ENCODE measurements at places on chromosomes 2 and 18.

DNA sequence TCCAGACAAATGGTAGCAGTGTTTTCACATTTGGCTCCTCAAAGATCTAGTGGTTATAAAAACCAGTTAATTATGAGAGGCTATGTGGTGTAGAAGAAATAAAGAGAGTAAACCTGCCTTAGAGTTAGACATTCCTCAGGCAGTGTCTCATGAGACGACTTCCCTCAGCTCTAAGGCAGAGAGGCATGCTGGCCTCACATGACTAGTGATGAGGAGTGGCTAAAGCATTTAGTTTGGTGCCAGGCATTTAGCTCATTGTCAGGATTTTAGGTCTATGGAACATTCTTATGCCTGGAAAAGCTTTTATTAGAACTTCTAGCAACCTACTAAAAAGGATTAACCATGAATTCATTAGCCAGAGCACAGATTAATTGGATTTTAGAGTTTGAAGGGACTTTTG, 90.3 kb downstream of the RPRM start:
- no peak for DNase-seq

GRCh38 chr2:127006962-127007361, 100.0 kb downstream of the BIN1 start:
- DNase-seq: no peak

DNA sequence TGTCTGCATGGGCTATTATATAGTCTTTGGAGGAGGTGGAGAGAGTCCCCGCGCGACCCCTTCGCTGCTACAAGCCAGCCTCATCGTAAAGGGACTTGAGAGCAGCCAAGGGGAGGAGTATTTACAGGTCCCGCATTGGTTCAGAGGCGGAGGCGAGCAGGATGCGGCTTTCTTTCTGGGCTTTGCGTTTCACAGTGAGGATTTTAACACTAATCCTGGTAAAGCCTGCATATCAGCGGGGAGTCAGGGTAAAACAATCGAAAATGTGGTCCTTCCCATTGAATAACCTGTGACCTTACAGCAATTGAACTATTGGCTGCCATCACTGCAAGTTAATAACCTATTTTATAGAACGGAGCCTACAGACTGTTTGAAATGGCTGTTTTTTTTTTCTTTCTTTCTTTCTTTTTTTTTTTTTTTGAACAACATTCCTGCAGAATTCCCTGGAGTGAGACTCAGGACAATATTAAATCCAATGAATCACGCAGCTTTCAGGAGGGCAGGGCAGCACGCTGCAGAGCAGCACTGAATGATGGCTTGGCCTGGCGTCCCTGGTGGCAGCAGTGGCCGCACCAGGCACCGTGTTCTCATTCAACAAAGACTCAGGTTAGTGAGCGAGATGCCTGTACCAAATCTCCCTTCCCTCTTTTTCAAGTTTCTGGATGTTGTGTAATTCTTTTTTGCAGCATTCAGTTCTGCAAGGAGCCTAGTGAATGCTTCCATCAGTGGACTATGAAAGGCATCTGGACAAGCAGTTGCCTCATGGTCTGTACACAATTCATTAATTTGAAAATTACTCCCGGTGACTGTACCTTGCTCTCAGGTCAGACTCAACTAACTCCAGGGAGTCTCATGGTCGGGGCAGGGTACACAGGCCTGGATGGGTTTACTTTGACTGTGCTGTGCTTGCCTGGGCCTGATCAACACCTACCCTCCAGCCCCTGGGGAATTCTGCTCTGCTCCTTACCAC, 19.8 kb downstream of the SMIM21 start:
- DNase-seq: peak; percentile 5

DNA sequence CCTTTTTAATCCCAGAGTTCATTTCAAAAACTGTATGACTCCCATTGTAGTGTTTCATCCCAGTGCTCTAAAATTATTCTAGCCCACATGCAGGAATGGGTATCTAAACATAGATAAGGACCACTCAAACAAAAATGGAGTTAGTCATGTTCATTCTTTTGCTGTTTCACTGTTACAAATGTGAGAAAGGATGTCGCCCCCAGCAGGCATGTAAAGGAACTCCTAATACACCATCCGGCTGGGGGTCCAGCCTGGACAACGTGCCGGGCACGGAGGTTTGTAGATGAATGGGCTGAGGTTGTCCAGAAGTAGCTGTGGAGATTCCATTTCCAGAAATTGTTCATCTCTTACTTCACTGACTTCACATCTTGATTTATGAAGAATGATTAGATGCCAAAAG, 101.9 kb upstream of the RAB12 start:
- no peak for DNase-seq

DNA sequence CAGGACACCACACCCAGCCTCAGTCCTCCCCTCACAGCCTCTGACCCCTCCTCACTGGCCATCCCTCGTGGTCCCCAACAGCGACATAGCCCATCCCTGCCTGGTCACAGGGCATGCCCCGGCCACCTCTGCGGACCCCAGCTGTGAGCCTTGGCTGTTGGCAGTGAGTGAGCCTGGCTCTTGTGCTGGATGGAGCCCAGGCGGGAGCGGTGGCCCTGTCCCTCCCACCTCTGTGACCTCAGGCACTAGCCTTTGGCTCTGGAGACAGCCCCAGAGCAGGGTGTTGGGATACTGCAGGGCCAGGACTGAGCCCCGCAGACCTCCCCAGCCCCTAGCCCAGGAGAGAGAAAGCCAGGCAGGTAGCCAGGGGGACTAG, 7.9 kb downstream of the DES start:
- no peak for DNase-seq

- no peak for DNase-seq
These were observed 49.4 kb downstream of the SLC66A2 start for GRCh38 chr18:79902075-79902474.

DNA sequence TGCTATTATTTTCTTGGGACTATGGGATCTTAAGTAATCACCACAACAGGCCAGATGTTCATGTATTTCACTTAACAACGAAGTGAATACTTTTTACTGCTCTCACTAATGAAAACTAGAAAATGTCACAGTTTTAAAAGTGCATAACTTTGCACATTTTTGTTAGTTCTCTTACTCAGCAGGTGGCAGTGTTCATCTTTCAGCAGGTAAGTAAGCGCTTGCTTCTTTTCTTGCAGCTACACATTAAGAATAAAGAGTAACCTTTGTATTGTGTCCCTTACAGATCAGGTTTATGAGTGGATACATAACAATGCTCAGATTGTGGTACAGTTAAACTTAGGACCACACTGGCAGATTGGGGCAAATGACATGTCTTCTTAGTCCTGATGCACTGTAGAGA, 61.0 kb downstream of the DAW1 start:
- no peak for DNase-seq

DNA sequence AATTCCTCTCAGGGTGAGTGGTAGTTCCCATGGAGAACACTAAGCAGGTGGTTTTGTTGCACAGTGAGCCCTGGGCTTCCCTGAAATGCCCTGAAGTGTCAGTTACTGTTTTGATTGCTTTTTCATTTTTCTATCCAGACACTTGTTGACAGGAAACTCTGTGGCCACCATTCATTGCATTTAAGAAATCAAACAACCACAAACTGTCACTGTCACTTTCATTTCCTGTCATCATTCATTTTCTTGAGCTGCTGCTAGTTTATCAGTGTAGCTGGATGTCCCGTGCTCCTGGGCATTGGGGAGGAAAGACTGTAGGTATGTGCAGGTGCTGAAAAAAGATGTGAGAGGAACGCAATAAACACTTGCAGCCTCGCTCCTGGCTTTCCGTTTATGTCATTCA, 891.6 kb upstream of the ZEB2 start:
- no peak for DNase-seq

- DNase-seq: no peak
These were observed 184.4 kb downstream of the RTP5 start for GRCh38 chr2:242053921-242054320.

DNA sequence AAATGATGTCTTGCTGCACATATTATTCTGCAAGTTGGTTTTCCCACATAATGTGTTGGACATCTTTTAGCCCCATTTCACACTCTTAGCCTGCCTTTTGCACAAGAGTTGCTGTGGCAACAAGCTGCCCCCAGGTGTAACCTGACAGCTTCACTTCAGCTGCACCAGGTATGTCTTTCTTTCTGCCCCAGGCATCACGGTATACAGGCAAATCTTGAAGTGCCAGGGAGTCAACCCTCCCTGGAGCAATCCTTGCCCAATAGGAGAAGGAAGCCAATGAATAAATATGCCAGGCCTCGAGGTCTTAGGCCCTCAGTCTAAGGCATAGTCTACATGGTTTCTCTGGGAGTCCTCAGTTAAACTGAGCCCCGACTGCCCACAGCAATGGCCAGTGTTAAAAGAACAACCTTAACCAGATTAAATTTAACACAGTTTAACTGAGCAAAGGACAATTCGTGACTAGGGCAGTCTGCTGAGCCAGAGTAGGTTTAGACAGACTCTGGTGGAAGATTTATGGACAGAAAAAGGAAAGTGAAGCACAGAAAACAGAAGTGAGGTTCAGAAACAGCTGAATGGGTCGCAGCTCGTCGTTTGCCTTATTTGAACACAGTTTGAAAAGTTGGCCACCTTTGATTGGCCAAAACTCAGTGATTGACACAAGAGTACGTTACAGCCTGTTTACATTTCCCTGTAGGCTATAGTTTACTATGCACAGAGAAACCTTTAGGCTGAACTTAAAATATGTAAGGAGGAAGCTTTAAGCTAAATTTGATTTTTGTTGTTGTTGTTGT, 32.0 kb upstream of the C1QL2 start:
- no peak for DNase-seq

DNA sequence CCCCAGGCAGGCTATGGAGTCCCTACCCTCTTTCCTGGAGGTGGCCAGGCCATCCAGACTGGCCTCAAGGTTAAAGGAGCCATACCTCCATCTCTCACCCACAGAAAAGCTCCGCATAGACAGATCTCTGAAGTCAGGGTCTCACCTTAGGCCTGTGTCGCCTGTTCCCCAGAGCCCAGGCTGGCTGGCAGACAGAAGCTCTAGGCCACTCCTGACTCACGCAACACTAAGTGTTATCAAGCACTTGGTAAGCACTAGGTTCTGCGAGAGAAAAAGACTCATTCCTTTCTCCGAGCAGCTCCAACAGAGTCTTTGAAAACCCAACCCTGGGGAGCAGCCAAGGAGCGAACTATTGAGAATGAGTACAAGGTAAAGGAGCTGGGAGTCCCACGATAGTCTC, 6.1 kb downstream of the SMAD7 start:
- DNase-seq: no peak

DNA sequence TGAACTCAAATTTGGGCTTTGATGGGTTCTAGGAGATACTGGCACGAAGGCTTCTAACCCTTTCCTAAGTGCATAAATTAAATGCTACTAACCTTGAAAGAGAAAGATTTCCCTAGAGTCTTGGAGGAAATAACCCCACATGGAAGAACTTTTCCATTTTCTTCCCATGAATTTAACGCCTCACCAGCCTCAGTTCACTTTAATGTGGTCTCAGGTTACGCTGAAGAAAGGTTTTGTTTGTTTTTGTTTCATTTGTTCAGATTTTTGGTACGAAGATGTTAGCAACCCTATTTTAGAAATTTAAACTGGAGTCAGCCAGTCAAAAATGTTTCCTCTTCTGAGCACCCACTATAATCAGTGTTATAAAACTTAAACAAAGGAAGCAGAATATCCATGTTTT, 30.7 kb downstream of the METTL4 start:
- no peak for DNase-seq

Measured in amniotic stem cell (primary cell).